ENCODE measurements at places on chromosomes 5 and 9.
A peak's percentile ranks its signal among the peaks of the same experiment; 100 is the strongest.

DNA sequence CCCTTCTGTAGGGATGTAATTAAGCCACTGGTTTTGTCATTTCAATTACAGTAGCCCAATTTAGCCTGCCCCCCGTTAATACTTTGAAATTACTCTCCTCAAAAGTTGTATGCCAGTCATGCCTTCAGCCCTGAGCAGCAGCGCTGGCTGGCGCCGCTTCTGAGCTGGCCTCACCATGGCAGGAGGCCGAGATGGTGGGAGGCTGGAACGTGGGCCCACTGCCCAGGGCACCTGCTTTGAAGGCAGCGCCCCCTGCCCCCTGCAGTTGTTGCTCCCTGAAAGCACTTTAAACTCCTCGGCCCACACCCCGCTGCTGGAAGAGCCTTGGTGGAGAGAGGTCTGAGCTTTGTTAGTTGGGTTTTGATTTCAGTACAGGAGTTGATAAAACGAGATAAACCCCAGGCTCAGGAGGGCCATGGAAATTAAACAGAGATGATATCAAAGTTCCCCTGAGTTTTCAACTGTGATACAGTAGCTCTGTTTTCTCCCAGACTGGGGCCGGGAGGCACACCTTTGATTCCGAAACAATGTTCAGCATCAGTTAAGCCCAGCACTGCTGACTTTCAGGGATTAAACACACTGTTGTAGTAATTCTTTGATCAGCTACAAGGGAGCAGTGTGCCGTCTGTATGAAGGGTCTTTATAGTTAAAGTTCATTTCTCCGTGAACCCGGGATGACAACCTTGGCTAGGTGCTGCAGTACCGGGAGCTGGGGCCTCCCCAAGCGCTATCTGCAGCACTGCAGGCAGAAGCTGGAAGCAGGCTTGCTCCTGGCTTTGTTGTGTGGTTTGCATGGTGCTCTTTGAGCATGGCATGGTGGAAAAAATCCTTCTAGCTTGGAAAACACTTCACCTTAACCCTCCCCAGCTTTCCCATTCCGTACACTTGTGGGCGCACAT lies 9.5 kb downstream of the MVB12B start:
- DNase-seq, result no peak

GRCh38 chr5:179404321-179405053 lies 59.2 kb upstream of the ADAMTS2 start:
- DNase-seq, result no peak

DNA sequence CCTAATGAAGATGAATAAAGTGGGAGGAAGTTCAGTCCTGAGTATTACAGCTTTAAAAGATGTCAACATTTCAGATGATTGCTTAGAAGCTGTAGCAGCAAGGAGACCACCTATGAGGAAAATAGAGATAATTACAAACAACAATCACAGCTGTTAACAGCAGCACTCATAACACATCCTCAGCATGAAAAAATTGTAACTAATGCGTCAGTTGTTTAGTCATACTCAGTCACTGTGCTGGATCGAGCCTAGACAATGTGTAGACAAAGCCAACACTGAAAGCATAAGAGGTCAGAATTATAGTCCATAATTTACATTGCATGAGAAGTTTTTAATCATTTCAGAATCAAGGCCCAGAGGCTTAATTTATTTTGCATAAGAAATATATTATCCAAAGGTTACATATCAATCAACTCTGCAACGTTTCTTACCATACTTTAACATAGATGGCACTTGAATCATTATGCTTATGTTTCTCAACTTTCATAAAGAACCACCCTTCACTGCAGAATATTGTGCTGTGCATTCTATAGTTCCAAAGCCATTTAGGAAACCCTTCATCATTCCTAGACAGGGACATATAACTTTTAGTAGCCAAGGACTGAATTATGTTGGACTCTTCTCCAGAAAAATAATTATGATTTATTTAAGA lies 60.2 kb upstream of the HAPLN1 start:
- DNase-seq, result no peak

DNA sequence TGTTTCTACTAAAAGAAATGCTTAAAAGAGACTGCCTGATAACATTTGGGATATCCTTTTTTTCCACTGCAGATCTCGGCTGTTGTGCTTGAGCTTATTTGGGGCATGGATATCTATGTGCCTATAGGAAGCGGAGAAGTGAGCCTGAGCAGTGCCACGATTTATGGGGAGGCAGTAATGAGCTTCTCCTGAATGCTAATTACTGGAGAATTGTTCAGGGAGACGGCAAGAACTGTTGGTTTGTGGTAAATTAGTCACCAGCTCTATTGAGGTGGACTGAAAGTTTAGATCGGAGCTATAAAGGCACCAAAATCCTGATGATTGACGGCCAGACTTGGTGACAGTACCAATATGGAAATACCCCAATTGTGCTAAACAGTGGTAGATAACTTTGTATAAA lies 186.5 kb downstream of the ARHGEF28 start:
- DNase-seq, result no peak

DNA sequence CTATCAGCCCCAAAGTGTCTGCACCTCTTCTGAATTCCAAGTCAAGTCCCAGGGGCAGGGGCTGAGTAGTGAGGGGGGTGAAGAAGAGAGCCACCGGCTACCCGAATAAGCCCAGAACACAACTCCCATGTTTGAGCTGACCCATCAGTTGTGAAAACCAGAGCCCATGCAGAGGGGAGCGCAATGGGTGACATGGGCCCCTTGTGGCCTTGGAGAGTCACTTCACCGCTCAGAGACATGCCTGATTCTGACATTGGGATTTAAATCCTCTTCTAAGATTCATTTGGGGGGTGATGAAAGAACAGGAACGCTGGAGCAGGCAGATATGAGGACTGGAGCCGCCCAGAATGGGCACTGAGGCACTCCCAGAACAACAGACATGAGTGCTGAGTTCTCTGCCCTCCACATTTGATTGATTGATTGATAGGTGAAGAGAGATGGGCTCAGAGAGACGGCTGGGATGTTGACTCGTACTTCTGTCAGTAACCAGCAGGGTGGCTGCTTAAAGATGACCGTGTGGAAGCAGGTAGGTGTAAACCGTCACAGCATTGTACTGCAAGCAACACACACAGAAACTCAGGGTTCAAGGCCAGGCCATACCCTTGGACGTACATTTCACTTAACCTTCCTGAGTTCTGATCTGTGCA lies 74.3 kb downstream of the GPR21 start:
- DNase-seq, result no peak

- DNase-seq, result no peak
These were observed 227.6 kb upstream of the ANKRD55 start for GRCh38 chr5:56460681-56461191.

DNA sequence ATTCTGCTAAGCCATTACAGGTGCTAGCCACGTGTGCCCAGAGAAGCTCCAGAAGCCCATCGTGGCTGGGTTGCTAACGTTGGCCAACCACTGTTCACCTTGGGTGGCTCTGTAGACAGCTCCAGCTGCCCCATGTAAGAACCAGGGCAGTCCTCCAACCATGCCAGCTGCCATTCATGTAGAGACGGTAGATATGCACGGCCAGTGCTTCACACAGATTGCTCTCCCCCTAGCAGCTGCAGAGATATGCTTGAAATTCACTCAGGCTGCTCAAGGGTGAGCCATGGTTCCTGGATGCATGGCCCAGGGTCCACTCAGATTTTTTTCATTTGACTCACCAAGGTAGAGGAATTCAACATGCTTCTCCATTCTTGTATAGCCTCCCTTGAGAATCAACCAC lies 31.0 kb downstream of the GADD45G start:
- no peak for DNase-seq

DNA sequence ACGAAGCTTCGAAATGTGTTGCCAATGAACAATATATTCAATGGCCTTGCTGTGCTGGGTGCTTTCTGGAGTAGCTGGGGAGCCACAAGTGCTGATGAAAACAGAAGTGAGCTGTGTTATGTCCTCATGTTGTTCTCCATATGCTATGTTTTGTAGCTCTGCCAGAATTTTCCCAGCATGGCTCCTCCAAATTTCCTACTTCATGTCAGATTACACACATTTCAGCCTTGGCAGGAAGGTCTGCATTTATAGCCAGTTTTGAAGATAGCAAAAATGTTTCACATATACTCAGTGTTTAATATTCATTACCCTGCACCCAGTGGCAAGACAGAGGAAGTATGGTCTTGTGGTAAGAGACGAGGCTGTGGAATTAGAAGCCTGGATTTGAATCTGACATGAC lies 22.6 kb upstream of the NMUR2 start:
- no peak for DNase-seq

DNA sequence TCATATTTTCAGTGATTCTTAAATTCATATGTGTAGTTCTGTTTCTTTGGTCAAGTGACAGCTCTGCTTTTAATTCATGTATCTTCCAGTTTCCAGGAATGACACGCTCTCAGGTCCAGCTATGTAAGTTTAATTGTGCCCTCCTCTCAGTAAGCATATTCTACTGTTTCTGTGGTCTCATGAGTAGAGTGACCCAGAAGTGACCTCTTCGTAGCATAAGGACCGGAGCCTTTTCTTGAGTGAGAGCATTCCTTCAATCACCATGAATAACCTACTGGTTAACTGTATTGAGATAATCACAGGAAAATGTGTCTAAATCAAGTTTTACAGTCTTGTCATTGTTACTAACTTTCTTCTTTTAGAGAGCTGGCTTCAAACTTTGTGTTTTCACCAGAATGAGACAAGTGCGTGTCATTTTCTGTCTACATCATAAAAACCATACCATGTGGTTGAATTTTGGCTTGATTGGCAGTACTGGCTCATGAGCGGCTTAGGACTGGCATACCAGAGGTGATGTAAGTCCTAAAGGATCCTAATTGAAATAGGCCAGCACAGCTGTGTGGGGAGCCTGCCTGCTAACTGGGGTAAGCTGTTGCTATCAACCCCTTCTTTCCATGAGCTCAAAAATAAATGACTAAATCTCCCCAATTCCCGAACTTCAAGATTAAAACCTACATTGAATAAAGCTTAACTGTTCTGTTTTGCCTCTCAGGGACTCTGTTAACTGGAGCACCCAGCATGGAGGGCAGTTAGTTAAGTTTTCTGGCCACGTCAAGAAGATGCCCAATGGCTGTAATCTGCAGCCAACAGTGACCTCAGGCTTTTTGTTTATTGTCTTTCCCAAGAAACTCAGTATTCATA lies 4.8 kb downstream of the ADAMTSL1 start:
- DNase-seq, result no peak

DNA sequence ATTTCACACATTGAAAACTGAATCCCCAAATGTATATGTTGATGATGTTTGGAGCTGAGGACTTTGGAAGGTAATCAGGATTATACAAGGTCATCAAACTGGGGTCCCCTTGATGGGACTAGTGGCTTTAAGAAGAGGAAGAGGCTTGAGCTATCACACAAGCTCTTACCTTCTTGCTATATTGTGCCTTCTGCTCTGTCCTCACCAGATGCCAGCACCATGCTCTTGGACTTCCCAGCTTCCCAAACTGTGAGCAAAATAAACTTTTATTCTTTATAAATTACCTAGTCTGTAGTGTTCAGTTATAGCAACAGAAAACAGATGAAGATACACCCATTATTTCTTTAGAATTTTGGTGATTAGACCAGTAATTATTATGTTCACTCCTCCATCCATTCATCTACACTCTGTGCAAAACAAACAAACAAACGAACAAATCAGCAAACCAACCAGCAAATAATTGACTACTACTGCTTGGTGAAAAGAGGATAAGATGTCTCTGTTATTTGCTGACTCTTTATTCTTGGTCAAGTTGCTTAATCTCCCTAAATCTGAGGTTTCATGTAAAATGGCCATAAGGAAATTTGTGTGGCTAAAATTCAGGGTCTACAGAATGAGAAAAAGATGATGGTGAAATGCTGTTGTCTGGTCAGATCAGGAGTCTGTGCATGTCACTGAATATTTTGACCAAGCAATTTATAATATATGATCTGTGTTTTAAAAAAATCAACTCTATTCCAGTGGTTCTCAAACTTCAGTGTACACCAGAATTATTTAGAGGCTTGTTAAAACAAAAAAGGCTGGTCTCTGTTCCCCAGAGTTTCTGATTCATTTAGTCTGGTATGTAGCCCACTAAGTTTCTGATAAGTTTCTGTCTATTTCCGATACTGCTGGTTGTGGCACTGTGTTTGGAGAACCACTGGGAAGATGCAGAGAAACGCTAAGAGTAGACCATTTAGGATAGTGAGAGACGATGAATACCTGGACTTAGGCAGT lies 854.1 kb downstream of the MAT2B start:
- DNase-seq, result no peak

- DNase-seq, result no peak
These were observed 488.5 kb downstream of the CYLC2 start for GRCh38 chr9:103483471-103484096.

GRCh38 chr5:128905568-128906110 lies 59.6 kb upstream of the SLC27A6 start:
- peak; percentile 38 for DNase-seq

GRCh38 chr5:31769530-31769929 lies 130.6 kb downstream of the PDZD2 start:
- no peak for DNase-seq

- no peak for DNase-seq
These were observed 3.6 kb upstream of the ZNF131 start for GRCh38 chr5:43117092-43117491.

- DNase-seq, result no peak
These were observed 97.1 kb downstream of the DTWD2 start for GRCh38 chr5:118891252-118891651.

GRCh38 chr9:113479174-113479621 lies 15.7 kb downstream of the RGS3 start:
- no peak for DNase-seq

GRCh38 chr9:121753802-121754654 lies 102.6 kb downstream of the DAB2IP start:
- no peak for DNase-seq

DNA sequence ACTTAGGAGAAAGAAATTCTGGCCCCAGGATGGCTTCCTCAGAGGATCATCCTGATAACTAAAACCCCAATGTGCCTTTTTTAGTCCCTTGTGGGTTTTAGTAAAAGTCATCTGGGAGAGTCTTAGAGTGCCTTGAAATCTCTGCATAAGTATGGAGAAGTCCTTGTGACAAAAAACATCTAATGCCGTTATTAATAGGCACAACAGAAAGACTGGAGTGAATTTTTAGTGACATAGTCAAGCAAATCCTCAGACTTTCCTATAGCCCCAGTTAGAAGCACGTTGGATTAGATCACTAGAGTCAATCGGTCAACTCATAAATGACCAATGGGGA lies 108.2 kb upstream of the MPDZ start:
- no peak for DNase-seq

DNA sequence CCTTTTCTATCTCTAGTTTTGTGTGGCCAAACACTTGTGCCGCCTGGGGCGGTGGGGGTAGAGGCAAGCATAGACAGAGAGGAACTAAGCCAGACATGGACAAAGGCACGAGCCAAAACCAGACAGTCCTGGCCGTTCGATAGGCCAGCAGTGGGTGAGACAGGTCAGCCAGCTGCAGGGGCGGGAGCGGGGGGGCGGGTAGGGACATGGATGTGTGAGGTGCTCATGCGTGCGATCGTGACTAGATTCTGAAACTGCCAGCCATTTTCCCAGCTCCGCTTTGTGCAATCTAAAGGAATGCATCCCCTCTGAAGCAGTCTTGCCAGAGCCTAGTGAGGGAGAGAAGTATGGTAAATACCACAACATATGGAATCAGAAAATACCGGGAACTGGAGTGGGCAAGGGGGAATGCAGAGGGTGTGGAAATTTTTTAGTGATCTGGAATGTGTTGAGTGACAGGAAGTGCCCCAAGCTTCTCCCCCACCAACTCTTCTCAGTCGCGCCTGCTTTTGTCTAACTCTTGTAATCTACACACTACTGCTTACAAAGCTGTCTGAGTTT lies 111.9 kb downstream of the NR6A1 start:
- peak; percentile 49 for DNase-seq
